ENCODE measurements at places on chromosomes 5 and 9. TPM values are rescaled to one million over a fixed set of nuclear protein-coding genes. Genes with fewer than 3 reads are reported as not detected.
A peak's percentile ranks its signal among the peaks of the same experiment; 100 is the strongest.

- DNase-seq, result no peak
Observed at GRCh38 chr9:4193391-4193790, 106.5 kb downstream of the GLIS3 start.

DNA sequence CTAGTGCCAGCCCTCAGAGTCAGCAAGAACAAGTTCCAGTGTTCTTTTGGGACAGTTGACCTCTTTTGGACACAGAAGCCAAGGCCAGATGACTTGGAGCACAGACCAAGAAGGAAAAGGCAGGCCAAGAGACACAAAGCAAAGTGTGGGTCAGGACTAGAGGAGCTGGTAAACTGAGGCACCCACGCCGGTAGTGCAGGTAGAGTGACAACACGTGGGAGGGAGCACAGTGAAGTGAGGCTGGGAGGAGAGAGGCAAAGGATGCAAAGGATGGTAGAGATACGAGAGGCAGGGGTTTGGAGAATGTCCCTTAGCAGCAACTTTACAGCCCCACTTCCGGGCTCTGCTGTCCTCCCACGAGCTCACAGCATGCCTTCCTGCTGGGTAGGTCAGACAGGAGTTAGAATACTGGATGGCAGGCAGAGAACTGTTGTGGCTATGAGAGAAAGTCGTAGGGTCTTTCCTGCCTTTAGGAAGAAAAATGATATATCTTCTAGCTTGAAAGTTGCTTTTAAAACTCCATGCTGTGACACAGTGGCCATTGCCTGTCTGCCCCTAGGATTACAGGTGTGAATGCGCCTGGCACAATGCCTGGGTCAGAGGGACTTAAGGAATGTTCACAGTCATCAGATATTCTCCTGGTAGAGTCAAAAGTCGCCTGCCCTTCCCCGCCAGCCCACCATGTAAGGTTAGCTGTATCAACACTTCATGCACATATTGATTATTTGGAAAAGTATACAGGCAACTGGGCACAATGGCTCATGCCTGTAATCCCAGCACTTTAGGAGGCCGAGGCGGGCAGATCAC lies 97.9 kb downstream of the PDE8B start:
- DNase-seq, result no peak

DNA sequence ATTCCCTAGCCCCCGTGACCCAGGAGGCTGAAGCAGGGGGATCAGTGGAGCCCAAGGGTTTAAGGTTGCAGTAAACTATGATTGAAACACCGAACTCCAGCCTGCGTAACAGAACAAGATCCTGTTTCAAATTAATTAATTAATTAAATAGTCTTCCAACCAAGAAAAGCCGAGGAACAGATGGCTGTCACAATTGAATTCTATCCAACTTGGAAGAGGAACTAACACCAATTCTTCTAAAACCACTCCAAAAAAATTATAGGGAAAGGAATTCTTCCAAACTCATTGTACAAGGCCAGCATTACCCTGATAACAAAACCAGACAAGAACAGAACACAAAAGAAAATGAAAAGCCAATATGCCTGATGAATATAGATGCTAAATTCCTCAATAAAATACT lies 43.4 kb upstream of the RGS7BP start:
- no peak for DNase-seq

- DNase-seq, result peak; percentile 73
Observed at GRCh38 chr9:92242260-92243136, 51.0 kb downstream of the IARS1 start.

GRCh38 chr5:159459951-159460538 lies 129.8 kb upstream of the IL12B start:
- DNase-seq, result peak; percentile 41

GRCh38 chr5:43152946-43153345 lies 32.2 kb downstream of the ZNF131 start:
- DNase-seq, result peak; percentile 64

GRCh38 chr9:110809038-110809595 lies 140.5 kb downstream of the MUSK start:
- DNase-seq, result no peak

GRCh38 chr5:144335561-144335960 lies 164.9 kb downstream of the KCTD16 start:
- no peak for DNase-seq

- DNase-seq, result peak; percentile 53
Observed at GRCh38 chr9:127877566-127877998, at the start of gene AK1. Gene AK1, minus strand, starts transcription at chr9:127877675. Its CDS starts 3,058 bp downstream, at chr9:127874617.

- no peak for DNase-seq
Observed at GRCh38 chr5:483434-484140, 40.6 kb downstream of the EXOC3 start.

DNA sequence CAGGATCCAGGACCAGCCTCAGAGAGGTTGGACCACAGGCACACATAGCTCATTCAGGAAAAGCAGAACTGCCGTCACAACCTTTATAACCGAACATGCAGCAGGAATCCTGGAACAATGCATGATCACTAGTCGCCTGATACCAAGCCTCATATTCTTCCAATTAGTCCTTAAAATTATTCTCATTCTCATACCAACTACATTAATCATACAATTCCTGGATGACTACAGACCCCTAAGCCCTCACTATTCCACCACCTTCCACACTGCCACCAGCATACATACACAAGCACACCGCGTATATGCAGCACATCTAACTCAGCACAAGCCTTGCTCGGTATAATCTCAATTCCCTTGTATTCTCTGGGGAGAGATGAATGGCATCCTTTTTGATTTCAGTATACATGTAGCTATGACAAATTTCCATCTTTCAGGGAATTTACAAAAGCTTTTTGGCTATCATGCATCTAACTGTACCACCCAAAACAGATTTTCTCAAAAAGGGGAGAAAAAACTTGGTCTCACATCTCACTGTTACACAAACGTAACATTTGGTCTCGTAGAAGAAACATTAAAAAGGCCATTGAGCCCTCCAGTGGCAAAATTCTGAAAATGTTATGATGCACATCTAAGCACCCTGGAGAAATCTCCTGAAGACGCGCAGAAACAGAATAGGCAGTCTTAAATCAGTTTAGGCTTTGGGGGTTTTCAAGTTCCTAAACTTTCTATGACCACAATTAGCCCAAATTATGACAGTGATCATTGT lies 46.2 kb downstream of the MCTP1 start:
- DNase-seq, result peak; percentile 53

- no peak for DNase-seq
Observed at GRCh38 chr5:142979636-142980035, 209.5 kb downstream of the ARHGAP26 start.

DNA sequence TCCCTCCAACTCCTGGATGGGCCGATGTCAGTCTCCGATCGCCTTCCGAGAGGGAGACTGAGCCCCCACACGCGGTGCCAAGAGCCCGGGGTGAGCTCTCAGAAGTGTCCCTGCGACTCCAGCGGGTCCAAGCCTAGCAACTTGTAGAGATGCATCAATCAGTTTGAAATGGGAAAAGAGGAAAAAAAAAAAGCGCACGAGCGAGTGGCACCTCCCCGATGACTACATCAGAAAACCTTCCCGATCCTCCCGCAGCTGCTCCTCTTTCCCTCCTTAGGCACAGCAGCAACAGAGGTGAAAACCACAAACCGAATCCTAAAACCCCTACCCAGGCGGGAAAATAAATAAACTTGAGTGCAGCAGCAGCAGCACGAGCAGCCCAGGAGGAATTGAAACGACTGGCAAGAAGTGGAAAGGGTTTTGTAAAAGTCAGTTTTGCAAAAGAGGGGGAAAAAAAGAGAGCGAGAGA lies 1.0 kb upstream of the EFNA5 start:
- peak; percentile 45 for DNase-seq

- DNase-seq, result no peak
Observed at GRCh38 chr9:108816037-108816436, 39.7 kb downstream of the ACTL7B start.

DNA sequence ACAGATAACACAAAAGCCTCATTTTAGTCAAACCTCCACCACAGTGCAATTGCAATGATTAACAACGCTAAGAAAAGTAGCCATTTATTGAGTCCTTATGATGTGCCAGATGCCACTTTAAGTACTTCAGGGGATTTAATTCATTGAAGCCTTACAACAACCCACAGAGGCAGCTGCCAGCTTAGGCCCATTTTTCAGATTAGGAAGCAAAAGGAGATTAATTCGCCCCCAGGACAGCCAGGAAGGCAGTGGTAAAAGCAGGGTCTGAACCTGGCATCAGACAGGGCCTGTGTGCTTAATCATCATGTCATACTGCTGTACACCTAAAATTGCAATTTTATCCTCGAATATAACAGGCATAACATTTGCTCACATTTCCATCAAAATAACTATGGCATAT lies 23.9 kb downstream of the MED27 start:
- no peak for DNase-seq

- DNase-seq, result peak; percentile 26
Observed at GRCh38 chr9:125700791-125701190, 6.2 kb downstream of the MAPKAP1 start.

GRCh38 chr9:127390248-127390545 lies 6.8 kb upstream of the SLC2A8 start:
- DNase-seq, result no peak

DNA sequence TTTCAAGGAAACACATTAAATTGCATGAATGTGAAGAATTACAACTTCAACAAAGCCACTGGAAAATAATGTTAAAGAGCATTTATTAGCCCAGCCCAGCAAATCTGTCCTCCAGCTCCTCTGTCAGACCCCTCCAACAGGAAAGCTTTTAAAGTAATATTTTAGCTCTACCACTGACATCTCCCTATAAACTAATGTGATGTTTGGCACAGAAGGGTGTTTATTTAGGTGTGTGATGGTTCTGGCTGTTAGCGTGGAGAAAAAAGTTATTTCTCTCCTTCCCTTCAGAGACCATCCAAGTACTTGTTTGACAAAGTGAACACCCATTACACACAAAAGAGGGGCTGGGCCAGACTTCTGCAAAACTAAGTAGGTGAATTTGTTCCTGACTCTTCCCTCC lies 111.9 kb upstream of the TARS1 start:
- DNase-seq, result peak; percentile 26

- DNase-seq, result peak; percentile 19
Observed at GRCh38 chr5:57067597-57067924, 106.3 kb upstream of the GPBP1 start.

- peak; percentile 14 for DNase-seq
Observed at GRCh38 chr5:106121972-106122605, 1548.6 kb downstream of the EFNA5 start.

DNA sequence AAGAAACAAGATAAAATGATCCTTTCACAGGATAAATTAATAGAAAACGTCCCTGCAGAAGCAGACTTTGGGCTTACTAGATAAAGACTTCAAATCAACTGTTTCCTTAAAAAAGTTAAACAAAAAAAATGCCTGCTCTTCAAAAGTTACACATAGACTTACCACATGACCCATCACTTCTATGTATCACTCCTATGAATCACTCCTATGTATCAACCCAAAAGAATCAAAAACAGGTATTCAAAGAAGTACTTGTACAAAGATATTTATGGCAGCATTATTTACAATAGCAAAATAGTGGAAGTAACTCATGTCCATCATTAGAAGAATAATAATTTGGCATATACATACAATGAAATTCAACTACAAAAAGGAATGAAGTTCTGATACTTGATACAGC lies 56.3 kb upstream of the PRDM9 start:
- no peak for DNase-seq

- no peak for DNase-seq
Observed at GRCh38 chr9:5445886-5446285, 4.5 kb upstream of the CD274 start.

GRCh38 chr9:129069862-129070641 lies 10.9 kb upstream of the DOLPP1 start:
- DNase-seq, result no peak

DNA sequence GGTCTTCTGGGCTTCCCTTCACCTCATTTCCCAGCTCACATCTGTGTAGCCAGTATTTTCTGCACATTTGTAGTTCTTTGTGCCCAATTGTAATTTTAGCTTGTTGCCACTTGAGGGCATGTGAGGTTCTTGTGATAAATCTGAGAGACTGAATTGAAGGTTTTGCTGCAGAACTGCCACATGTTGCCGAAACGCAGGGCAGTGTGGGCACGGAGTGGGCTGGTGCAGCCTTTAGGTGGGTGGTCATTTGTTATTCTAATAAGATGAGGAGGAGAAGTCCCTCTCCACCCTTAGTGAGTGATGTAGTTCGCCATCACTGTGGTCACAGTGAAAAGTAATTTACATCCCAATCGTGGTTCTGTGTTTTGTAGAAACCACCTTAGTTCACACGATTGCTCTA lies 21.2 kb downstream of the OTULIN start:
- DNase-seq, result peak; percentile 74

GRCh38 chr9:125066839-125067619 lies 76.3 kb downstream of the SCAI start:
- peak; percentile 64 for DNase-seq

DNA sequence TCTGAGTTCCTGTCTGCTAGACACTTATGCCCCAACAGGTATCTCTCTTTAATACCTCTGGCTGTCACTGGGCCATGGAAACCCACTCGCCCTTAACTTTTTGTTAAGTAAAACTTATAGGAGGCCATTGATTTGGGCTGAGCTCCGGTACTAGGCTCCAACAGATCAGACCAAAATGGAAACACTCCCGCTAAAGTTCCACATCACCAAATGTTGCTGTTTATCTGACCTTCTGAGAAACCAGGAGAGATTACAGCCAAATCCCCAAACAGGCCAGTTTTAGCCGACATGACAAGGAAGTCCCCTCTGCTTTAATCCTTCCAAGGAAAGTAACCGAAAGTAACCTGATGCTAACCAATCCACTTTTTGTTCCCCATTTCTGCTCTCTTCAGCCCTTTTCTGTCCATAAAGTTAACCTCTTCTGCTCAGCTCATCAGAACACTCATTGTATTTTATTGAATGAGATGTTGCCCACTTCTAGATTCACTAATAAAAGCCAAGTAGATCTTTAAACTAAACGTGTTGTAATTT lies 115.2 kb upstream of the LHFPL2 start:
- no peak for DNase-seq

DNA sequence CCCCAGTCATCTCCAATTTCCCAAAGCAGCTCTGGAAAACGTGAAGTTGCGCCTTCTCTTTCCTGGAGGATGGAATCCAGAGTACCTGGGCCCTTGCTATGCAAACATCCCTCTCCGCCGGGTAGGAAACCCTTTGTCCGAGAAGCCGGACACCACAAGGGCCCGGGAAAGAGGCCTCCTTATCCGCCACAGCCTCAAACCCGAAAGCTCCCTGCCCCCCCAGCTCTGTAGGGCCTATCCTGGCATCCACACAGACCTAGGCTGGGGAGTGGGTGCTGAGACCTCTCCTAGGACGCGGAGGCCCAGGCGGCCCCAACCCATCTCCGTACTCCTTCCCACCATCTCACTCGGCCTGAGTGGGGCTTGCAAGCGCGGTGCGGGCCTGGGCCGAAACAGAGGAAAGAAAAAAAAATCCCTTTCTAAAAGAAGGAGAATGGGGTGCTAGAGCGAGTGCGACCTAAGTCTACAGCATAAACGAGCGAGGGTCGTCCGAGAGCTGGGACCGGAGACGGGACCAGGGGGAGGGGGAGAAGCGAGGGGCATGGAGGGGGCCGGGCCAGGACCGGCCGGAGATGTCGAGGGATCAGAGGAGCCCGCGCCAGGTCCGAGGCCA lies 624 bp downstream of the FBXW11 start:
- DNase-seq, result no peak

Gene SLC34A3
- total RNA-seq, result not detected

Gene UCK1
- total RNA-seq, result 24.6 TPM

Gene PDE6A
- total RNA-seq, result not detected

Gene LCN15
- not detected for total RNA-seq

Gene ELP1
- total RNA-seq, result 32.3 TPM

Gene MEIKIN
- not detected for total RNA-seq

Gene GRXCR2
- total RNA-seq, result not detected

Gene NR6A1
- 1.2 TPM for total RNA-seq

Gene BAAT
- total RNA-seq, result not detected

Gene MUSK
- total RNA-seq, result not detected

Gene CAMK2A
- total RNA-seq, result 0.09 TPM

Gene BSPRY
- total RNA-seq, result not detected

Gene INSL6
- not detected for total RNA-seq

Gene NFIB
- total RNA-seq, result 111 TPM

Data from fibroblast of the aortic adventitia (primary cell).